SK-N-DZ (cell line): ENCODE measurements at places on chromosomes 3 and 15.

DNA sequence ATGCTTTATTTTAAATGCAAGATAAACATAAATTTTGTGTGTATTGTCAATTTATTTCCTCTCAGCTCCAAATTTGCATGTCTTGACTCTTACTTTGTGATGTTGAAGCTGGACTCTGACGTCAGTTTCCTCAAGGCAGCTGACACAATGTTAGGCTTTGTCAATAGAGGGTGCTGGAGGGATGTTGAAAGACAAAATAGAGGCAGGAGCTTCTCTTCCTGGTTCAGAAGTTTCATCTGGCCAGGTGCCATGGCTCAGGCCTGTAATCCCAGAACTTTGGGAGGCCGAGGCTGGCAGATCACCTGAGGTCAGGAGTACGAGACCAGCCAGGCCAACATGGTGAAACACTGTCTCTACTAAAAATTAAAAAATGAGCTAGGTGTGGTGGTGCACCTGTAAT, 408.6 kb downstream of the GBE1 start:
- DNase-seq, result peak; percentile 58

- DNase-seq, result no peak
Measured at GRCh38 chr3:17515445-17516234, 226.8 kb downstream of the TBC1D5 start.

- DNase-seq, result peak; percentile 85
Measured at GRCh38 chr3:109597444-109597843, 260.1 kb upstream of the DPPA4 start.

- DNase-seq, result no peak
Measured at GRCh38 chr15:75753145-75753544, 40.5 kb upstream of the CSPG4 start.

DNA sequence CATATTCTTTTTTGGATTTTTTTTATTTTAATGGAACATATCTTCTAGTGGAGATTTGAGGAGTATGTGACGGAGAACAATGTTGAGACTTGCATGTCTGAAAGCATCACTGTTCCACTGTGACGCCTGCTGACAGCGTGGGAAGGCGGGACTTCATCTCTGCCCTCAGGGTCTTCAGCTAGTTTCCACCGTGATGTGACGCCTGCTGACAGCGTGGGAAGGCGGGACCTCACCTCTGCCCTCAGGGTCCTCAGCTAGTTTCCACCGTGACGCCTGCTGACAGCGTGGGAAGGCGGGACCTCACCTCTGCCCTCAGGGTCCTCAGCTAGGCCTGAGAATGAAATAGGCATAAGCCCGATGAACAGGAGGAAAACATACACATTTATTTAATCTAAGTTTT, 70.7 kb downstream of the LMLN start:
- no peak for DNase-seq

GRCh38 chr15:45165536-45165935, 22.2 kb downstream of the SHF start:
- DNase-seq, result no peak

DNA sequence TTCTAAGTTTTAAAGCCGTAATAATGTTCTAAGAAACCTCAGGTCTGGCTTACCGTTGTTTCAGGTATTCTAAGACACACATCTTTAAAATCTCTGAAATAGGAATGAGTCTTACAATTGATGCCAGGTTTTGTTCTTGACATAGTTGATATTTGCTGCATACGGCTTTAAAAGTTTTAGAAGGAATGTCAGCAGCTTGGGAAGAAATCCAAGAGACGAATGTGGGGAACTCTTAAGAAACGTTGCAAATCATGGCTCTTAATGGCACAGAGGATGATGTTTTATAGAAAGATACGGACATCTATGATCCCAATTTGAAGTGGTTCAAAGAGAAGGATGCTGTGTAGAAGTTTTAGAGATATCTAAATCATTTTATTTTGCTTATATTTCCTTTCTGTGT, 11.5 kb downstream of the NUDT16 start:
- no peak for DNase-seq

GRCh38 chr15:83396101-83396500, 51.0 kb upstream of the SH3GL3 start:
- DNase-seq, result no peak

DNA sequence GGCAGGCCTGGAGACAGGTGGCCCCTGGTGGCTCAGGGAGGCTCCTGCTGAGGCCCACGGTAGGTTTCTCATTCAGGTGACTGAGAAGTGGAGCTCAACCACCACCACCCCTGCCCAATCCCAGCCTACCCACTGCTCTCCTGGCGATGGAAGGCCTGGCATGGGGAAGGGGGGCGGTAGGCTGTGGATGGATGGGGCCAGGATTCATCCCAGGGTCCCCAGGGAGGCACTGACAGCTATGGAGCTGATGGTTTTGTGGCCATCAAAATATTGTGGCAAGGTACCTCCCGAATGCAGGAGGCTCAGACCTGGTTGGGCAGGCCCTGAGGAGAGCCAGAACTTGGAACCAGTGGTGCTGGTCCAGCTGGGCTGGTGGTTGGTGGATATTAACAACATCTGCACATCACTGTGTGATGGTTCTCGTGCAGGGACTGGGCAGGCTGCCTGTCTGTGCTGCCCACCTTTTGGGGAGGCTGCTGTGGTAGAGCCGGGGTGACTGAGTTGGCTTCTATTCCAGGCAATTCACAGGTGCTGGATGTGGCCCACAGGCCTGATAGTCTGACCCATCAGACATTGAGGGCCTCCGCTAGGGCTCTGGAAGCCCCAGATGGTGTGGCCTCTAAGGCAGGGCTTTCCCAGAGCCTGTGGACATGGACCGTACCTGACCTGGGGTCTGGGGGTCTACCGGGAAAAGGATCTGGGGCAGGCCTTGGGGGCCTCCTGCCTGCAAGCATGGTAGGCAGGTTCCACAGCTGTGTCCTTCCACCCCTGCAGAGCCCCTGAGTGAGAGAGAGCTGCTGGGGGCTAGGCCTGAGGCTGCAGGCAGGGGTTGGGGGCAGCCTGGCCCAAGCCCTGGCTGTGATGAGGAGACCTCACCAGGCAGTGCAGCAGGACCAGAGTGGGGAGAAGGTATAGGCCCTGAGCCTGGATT, 3.4 kb downstream of the ZBTB47 start:
- DNase-seq, result no peak

DNA sequence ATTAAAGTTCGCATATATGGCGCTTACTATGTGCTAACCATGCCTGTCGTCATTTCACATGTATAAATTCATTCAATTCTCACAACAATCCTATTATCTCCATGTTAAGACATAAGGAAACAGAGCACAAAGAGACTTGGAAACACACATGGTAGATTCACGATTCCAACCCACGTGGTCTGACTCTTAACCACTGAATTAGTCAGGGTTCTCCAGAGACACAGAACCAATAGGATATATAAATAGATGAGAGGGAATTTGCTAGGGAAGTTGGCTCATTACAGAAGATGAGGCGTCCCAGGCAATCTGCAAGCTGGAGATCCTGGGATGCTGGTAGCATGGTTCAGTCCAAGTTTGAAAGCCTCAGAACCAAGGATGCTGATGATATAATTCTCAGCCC, 765.3 kb downstream of the TBL1XR1 start:
- DNase-seq, result no peak

- DNase-seq, result no peak
Measured at GRCh38 chr3:66744986-66745385, 244.2 kb upstream of the LRIG1 start.

- DNase-seq, result no peak
Measured at GRCh38 chr3:157066335-157067098, 93.4 kb downstream of the CCNL1 start.

- DNase-seq, result no peak
Measured at GRCh38 chr3:82636177-82636576, 874.7 kb upstream of the GBE1 start.

GRCh38 chr3:32712506-32713055, 27.6 kb downstream of the CNOT10 start:
- no peak for DNase-seq

DNA sequence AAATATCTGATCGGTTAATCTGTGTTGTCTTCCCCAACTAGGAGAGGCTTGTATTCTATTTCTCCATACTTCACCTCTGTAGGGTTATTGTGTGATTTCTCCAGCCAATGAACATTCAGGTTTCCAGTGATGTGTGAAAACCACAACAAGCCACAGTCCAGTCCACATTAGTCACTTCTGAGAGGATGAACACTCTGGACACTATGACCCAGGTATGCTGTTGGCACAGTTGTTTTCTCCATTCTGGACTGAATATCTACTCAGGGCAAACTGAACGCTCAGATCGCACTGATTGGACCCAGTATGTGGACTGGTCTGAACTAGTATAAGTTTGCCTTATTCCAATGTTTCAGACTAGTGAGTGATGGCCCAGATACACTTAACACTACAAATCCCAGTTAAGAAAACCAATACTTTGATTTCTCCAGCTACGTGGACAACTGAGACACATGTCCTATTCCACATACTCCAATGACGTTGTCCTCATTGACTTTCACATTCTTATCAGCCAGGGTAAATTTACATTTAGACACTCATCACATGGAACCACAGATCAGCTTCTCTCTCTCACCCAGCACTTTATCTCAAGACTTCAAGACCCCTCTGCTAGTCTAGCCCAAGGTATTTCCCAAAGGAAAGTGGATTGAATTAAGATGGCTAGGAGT, 587.4 kb upstream of the SGO1 start:
- DNase-seq, result no peak

GRCh38 chr15:31571676-31572075, 245.0 kb downstream of the KLF13 start:
- no peak for DNase-seq

DNA sequence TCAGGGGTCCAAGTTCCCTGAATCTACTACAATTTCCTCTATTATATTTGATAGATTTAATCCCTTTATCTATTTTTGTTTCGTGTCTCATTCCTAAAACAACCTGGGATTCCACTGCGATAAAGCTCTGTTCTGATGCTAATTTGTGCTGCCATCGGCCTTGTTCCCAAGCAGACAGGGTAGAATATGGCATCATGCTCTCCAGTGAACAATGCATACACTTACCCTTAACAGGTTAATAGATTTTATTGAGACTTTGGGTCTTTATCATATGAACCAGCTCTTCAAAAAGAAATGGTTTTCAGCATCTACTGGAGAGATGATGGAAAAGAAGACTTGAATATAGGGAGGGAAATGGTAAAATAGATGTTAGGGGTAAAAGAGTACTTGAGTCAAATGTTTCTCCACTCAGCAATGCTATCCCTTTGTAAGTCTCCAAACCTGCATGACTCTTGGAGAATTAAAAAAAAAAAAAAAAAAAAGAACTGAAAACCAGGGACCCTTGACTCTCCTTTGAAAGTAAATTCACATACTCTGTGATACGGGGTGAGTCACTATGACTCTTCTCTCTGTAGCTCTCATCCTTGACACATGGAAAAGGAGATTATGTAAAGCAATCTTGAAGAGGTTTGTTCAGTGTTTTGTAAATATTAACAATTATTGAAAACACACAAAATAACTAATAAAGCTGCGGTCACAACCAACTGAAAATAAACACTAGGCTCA, 268.8 kb downstream of the ZBTB20 start:
- no peak for DNase-seq

DNA sequence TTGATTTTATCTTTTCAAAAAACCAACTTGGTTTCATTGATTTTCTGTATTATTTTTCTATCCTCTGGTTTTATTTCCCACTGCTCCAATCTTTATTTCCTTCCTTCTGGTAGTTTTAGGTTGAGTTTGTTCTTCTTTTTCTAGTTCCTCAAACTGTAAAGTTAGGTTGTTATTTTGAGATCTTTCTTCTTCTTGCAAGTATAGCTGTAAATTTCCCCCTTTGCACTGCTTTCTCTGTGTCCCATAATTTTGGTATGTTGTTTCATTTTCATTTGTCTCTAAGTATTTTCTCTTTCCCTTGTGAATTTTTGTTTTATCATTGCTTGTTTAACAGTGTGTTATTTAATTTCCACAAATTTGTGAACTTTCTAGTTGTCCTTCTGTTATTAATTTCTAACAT, 120.0 kb downstream of the PLD1 start:
- no peak for DNase-seq

GRCh38 chr3:66037986-66038369, 740 bp downstream of the MAGI1 start:
- no peak for DNase-seq

- no peak for DNase-seq
Measured at GRCh38 chr3:194592798-194593752, 40.1 kb downstream of the TMEM44 start.

GRCh38 chr3:70943886-70944285, 631.4 kb upstream of the MDFIC2 start:
- DNase-seq, result no peak

- DNase-seq, result no peak
Measured at GRCh38 chr15:63366451-63366850, 15.2 kb downstream of the CA12 start.

GRCh38 chr15:99906793-99907192, 173.6 kb upstream of the LYSMD4 start:
- DNase-seq, result no peak

DNA sequence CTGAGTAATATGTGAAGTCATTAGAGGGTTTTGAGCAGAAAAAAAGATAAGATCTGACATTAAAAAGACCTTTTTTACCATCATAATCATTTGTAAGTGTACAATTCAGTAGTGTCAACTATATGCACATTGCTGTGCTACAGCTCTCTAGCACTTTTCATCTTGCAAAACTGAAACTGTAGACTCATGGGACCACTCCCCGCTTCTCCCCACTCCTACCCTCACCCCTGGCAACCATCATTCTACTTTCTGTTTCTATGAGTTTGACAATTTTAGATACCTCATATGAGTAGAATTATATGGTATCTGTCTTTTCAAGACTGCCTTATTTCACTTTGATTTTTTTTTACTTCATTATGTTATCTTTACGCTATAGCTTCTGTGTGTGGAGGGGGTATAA, 112.8 kb downstream of the NSUN3 start:
- no peak for DNase-seq

DNA sequence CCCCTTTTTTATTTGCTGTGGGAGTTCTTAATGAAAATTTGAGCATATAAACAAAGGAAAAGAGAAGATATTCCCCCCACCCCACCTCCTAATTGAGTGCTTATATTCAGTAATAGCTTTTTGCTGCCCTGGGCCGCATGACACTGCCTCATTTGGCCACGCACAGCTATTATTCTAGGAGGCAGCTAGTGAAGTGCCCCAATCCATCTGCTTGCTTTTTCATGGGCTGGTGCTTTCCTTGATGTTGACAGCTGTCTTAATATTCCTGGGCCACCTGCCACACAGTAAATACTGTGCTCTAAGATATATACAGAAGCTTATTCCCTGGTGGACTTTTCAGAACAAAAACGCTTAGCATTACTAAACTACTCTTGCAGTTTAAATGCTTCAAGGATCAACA, 3.8 kb upstream of the CRYBG3 start:
- peak; percentile 61 for DNase-seq

- DNase-seq, result no peak
Measured at GRCh38 chr3:43243590-43244587, 42.5 kb upstream of the SNRK start.

DNA sequence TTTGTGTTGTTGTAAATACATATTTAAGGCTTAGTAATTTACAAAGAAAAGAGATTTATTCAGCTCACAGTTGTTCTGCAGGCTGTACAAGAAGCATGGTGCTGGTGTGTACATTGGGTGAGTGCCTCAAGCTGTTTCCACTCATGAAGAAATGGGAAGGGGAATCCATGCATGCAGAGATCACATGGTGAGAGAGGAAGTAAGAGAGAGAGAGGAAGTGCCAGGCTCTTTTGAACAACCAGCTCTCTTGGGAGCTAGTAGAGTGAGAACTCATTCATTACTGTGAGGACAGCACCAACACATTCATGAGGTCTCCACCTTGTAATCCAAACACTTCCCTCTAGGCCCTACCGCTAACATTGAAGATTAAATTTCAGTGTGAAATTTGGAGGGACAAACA, 909.2 kb downstream of the NSUN3 start:
- DNase-seq, result no peak
